Activated CD8-positive, alpha-beta T cell treated with anti-CD3 and anti-CD28 coated beads, Interleukin-2, amount 10 ng/mL, durations not matched to agents 7 days and 5 days (primary cell): ENCODE measurements at places on chromosomes 5 and 9.

DNA sequence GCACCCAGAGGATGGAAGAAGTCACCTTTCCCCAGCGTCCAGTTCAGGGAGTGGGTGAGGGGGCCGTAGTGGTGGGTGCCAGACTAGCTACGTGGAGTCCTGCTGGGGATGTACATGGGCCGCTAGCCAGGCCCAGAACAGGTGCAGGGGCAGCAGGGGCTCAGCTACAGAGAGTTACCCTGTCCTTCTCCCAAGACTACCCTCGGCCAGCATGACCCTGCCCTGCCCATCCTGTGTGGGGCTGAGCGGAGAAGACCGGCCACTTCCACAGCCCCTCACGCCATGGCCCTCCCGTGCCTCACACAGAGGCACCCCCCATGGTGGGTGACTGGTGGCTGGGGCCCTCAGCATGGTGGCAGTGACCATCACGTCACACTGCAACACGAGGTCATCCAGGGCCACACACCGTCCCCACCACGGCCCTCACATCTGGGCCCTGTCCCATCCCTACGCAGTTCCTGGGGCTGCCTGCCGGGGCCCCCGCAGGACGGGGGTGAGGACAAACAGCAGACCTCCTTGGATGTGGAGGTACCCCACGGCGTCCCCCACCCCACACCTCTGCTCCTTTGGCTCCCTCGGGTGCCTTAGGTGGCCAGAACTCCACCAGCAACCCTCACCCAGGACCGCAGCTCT is 977 bp upstream of the DPP7 start:
- DNase-seq = no peak

GRCh38 chr5:108762660-108763059 is 15.0 kb downstream of the FER start:
- no peak for DNase-seq

DNA sequence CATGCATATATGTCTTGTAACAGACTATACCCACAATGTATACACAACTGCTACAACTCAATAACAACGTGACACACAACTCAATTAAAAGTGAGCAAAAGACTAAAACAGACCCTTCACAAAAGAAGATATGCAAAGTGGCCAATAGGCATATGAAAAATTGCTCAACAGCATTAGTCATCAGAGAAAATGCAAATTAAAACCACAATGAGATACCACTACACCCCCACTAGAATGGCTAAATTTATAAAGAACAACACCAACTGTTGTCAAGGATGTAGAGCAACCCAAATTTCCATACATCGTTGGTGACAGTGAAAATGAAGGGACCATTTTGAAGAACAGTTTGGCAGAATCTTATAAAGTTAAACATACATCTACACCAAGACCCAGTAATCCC is 38.9 kb downstream of the GABRB2 start:
- no peak for DNase-seq

DNA sequence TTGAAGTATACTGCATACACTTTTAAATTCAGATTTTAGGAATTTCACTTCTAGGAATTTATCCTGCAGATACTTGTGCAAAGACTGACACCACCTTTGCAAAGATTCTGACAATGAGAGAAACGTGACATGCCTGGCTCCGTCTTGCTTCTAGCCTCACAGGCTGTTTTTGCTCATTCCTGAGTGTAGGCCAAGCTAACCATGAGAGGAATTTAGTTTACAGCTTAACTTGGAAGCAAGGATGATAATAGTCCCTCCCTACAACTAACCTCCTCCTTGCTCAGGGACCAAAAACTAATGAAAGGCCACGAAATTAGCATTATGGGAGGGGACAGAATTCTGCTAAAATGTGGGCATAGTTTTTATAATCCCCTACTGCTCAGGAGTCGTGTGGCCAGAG is 31.1 kb downstream of the C5orf22 start:
- no peak for DNase-seq

DNA sequence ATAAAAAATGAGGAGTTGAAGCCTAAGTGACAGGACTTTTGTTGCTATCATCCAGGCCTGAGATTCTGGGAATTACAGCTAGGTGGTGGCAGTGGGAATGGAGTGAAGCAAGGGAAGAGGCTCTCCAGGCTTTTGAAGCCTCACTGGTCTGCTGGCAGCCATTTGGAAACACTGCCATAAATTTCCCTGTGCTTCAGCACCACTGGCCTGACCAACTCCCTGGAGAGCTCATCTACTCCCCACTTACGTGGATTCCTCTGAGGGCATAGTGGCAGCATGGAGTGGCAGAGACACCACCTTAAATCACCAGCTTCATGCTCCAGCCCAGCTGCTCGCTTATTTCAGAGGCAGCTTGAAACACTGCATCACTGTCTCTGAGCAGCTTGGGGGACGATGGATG is 518.2 kb downstream of the TLR4 start:
- no peak for DNase-seq

DNA sequence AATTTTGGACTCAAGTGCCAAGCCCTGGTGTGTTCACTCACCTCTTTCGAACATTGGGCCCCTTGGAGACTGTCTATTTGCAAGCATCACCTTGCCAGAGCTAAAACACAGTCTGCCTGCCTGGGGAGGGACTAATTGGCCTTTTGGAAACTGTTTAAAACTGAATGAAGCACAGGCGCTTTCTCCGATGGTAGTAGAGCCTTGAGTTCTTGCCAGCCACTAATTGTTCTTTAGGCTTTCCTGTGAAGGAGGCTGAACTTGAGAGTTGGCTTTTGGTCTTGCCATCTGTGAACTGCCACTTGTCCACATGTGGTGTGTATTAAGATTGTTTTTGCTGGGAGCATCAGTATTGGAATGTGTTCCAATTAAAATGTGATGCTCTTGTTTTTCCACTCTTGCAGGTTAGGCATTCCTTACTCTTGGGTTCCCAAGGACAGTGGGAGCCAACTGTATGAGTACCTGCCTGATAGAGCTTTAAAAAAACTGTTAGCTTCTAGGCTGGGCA is 26.0 kb downstream of the GARNL3 start:
- no peak for DNase-seq

- peak; percentile 67 for DNase-seq
Observed at GRCh38 chr9:36191290-36191645, 547 bp downstream of the CLTA start.

DNA sequence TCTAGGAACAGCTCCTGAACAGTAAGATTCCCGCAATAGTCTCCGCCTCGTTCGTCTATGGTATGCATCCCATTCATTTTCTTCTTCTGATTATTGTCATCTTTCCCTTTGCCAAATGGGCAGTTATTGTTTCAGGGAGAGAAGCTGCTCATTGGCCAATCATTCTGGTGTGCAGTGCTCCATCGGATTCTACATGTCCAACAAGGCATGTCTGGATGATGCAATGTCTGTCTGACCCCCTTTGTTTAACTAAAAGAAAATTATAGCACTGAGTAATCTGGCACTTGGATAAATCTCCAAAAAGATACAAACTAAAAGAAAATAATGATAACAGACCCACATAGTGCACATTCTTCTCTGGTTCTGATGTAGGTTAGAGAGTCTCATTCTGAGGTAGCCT is 515.6 kb upstream of the DMAC1 start:
- DNase-seq = no peak

- DNase-seq = no peak
Observed at GRCh38 chr9:128316421-128316820, 5.8 kb downstream of the TRUB2 start.

DNA sequence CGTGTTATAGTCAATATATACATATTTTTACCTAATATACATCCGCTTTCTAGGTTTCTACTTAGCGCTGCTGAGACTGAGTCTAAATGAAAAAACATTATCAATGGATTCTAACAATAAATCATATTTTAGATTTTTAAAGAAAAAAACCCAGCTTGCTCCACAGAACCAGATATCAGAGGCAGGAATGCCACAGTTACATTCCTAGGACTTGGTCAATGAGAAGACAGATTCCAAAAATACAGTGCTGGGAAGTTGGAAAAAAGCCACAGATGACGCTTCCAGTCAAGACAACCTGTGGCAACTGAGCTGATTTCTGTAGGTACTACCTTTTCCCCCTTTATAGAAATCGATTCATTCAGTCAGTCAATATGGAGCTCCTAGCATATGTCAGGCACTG is 577 bp upstream of the CCDC112 start:
- DNase-seq = no peak

DNA sequence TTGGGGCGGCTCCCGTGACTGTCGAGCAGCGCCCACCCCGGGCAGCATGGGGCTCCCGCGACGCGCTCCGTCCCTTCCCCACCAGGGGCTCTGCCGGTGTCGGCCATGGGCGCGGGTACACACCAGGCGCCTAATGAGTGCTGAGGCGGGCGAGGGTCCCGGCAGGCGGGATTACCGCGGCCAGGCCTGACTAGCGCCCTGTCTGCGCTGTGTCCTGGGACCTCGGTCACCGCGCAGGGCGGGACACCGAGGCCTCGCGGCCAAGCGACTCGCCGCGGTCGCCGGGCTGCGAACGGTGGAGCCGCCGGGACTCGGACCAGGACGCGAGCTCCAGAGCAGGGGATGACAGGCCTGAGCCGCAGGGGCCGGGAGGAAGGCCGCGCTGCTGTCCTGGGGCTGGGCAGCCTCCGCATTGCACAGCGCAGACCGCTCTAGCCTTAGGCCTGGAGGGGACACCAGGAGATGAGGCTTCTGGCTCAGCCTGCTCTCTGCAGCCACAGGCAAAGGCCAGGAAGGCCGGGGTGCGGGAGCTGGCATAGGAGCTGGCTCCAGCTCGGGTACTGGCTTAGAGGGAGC is 14.1 kb downstream of the LCN10 start:
- DNase-seq = no peak

DNA sequence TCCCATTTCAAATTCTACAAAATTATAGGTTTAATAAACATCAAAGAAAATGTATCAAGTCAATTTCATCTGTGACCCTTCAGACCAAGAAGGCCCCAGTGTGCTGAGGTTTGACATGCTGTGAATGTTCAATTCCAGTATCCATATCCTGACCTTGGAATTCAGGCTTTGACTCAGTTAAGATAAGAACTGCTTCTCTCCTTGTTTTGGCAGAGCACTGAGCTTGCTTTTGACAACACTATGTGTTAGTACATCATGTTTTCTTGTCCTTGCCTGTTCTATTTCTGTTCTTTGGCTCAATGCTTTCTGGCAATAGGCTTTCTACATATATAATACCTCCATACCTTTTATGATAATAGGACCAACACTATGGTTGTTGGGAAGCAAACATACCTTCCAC is 105.6 kb downstream of the PLCXD3 start:
- no peak for DNase-seq

DNA sequence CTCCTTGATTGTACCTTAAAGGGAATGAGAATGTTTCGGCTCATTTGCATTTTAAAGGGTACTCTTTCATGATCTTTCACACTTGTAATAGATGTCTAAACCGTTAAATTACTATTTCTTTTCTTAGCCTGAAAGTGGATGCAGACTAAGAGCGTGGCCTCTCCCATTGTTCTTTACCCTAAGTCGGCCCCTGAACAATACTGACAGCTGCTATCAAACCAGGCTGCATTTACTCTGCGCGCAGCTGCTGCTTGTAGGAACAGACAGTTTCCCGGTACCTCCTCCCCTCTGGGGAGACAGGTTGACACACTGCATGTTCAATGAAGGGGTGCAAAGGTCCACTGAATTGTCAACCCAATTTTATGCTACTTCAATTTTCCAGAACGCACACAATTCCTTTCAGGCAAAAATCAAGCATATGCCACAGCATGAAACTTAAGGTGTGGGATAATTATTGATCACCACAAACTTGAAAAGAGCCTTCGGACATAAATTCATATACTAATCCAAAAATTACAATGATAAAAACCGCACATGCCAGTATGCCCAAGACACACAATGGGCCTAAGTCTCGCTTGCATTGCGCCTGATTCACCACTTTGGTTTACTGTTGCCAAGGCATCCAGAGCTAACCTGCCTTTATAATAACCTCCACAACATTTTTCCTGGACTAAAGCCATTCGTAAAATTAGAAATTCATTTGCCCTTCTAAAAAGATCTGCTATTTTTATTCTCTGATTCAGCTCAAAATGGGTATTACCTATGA is 39.7 kb downstream of the TLE1 start:
- DNase-seq = no peak

- DNase-seq = no peak
Observed at GRCh38 chr9:87007711-87008366, 60.5 kb upstream of the GAS1 start.

DNA sequence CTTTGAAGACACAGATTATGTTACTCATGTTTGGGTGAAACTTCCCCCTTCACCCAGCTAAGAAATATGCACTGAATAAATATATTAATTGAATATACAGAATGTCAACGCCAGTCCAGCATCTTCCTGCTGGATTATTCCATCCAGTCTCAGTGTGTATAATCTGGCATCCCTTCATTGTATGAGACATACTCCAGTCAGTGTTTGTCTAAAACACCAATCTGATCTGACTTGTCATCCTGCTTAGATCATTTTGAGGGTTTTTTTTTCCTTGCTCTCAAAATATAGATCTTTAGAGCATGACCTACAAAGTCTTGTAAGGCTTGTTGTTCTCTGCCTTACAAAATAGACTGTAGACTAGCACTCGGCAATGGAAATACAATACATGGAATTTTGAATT is 195.1 kb downstream of the SMARCA2 start:
- no peak for DNase-seq

DNA sequence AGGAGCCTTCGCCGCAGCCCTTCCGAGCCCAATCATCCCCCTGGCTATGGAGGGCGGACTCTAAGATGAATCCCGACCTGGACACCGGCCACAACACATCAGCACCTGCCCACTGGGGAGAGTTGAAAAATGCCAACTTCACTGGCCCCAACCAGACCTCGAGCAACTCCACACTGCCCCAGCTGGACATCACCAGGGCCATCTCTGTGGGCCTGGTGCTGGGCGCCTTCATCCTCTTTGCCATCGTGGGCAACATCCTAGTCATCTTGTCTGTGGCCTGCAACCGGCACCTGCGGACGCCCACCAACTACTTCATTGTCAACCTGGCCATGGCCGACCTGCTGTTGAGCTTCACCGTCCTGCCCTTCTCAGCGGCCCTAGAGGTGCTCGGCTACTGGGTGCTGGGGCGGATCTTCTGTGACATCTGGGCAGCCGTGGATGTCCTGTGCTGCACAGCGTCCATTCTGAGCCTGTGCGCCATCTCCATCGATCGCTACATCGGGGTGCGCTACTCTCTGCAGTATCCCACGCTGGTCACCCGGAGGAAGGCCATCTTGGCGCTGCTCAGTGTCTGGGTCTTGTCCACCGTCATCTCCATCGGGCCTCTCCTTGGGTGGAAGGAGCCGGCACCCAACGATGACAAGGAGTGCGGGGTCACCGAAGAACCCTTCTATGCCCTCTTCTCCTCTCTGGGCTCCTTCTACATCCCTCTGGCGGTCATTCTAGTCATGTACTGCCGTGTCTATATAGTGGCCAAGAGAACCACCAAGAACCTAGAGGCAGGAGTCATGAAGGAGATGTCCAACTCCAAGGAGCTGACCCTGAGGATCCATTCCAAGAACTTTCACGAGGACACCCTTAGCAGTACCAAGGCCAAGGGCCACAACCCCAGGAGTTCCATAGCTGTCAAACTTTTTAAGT is 819 bp downstream of the ADRA1B start:
- no peak for DNase-seq

DNA sequence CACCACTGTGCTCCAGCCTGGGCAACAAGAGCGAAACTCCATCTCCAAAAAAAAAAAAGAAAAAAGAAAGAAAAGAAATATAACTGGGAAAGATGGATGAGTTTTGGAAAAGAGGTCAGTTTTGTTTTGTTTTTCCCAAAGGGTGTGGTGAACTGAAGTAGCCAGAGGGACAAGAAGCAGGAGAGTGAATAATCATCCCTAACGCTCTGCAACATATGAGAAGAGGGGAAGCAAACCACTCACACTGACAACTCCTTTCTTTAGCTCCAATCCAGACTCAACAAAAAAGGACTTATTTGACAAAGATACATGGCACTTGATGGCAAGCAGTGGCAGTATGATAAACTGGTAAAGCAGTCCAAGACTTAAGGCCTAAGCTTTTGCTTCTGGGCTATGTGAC is 176.1 kb upstream of the HMHB1 start:
- DNase-seq = no peak
